Stimulated activated CD4-positive, alpha-beta T cell treated with anti-CD3 and anti-CD28 coated beads, Interleukin-12 subunit alpha, Interleukin-12 subunit beta, amount 100 ng/mL, for 4 hours (primary cell): ENCODE measurements at places on chromosomes 5 and 9.

GRCh38 chr9:6855860-6856259 is 98.1 kb downstream of the KDM4C start:
- DNase-seq, result no peak

- no peak for DNase-seq
Observed at GRCh38 chr9:134623258-134624066, 18.1 kb upstream of the COL5A1 start.

DNA sequence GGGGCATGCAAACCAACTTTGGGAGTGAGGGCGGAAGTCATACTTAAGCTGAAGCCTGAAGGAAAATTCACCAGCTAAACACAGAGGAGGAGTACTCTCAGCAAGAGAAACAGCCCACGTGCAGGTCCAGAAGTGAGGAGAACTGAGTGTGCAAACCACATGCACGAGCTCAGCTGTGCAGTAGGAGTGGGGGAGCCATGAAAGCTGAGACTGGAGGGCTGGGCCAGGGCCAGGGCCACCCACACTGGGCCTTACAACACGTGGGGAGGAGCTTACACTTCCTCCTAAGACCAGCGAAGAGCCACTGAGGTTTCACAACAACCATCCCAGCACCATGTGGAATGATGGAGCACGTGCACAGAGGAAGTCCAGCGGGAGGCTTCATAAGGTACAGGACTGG is 9.3 kb upstream of the WWC1 start:
- no peak for DNase-seq

GRCh38 chr5:116847960-116848359 is 273.3 kb upstream of the SEMA6A start:
- no peak for DNase-seq

DNA sequence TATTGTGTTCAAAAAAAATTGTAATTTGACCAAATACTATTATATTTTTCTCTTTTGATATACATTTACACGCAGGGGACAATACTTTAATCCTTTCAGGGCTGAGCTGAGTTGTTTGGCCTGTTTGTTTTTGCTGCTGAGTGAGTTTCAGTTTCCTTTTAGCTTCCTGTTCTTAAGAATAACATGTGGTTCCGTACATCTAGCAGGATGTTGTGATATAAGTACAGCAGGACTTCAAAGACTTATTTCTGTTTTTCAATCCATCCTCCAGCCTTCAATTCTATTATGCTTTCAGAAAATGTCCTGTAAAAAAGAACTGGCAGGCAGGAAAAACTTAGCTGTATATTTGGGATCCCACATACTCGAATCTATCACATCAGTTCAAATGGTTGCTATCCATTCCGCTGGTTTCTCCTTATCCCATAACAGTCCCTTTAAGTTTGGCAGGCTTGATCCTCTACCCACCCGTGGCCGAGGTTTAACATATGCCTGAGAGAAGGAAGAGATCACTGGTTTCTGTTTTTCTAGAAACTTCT is 1037.3 kb upstream of the ACO1 start:
- no peak for DNase-seq

- no peak for DNase-seq
Observed at GRCh38 chr5:135978212-135978631, 23.4 kb upstream of the LECT2 start.

- DNase-seq, result no peak
Observed at GRCh38 chr5:68396722-68397121, 181.2 kb downstream of the PIK3R1 start.

DNA sequence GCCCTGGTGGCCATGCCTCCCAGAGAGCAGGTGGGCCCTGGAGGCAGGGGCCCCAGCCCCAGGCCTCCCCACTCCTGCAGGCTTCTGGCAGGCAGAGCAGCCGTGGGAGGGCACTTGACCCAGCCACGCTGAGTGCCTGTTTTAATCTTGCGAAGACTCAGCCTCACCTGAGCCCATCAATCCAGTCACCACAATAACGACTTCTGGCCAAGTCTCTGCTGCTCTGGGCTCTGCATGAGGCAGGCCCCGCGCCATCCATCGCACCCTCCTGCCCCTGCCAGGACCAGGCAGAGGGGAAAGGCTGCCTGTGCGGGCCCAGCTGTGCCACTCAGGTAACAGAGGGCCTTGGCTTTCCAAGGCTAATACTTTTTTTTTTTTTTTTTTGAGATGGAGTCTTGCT is 32.8 kb downstream of the RASGEF1C start:
- no peak for DNase-seq
